ENCODE measurements at places on chromosomes 1 and 21.

- no peak for ATAC-seq
These were observed 1.3 kb downstream of the CMPK1 start for GRCh38 chr1:47334765-47335435.

DNA sequence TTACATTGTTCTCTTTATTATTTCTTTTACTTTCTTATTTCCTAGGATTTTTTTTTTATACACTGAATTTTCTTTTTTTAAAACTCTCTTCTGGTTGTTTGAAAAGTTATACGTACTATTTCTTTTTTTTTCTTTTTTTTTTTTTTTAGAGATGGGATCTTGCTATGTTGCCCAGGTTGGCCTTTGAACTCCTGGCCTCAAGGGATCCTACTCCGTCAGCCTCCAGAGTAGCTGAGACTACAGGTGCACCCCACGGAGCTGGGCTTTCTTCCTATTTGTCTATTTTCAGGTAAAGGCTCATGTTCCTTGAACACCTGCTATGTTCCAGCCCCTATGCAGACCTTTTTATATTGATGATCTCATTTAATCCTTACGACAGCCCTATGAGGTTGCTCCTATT lies 29.4 kb upstream of the DYRK1A start:
- ATAC-seq = no peak

GRCh38 chr21:21286170-21286798 lies 288.1 kb downstream of the NCAM2 start:
- ATAC-seq = no peak

DNA sequence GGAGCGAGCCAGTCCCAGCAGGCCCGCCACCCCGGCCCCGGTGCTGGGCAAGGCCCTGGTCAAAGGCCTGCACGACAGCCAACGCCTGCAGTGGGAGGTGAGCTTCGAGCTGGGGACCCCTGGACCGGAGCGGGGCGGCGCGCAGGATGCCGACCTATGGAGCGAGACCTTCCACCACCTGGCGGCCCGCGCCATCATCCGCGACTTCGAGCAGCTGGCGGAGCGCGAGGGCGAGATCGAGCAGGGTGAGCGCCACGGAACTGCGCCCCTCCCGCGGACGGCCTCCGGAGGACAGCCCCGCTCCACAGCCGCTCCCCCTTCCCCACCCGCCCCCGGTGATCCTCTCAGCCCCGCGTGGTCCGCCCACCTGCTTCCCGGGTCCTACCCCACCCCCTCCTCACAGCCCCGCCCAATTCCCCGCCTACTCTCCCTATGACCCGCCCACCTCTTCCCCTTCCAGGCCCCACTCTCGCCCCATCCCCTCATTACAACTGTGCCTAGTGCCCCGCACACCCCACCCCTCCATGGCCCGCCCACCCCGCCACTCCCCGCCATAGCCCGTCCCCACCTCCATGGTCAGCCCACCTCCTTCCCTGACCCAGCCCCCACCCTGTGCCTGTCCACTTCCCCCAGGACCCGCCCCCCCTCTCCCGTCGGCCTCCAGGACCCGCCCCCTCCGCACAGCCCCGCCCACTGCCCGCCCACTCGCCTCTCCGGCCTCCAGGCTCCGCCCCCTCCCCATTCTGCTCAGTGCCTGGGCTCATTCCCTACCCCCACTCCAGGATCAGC lies 52.7 kb downstream of the VWA5B1 start:
- ATAC-seq = peak; percentile 73

DNA sequence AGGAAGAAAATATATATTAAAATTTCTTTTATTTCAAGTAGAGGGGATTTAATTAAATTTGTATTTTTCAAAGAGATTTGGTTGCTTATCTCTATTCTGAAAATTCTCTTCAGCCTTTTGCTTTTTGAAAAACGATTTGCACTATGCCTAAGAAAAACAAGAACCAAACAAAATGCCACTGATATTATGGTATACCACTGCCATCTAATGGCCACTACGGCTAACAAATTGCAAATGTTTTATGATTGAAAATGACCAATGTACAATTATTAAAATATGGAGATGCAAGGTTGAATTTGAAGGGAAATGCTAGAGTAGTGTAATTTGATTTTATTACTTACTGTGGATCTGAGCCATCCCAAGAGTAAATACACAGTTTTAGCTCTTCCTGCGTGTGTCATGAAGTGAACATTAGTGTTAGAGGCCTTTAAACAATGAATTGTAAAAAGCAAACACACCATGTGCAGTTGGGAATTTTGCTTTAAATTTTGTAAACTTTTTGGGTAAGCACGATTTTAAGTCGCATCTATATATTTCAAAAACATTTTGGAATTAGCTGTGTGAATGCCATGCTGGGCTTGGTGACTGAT lies 137.4 kb upstream of the USP25 start:
- no peak for ATAC-seq

DNA sequence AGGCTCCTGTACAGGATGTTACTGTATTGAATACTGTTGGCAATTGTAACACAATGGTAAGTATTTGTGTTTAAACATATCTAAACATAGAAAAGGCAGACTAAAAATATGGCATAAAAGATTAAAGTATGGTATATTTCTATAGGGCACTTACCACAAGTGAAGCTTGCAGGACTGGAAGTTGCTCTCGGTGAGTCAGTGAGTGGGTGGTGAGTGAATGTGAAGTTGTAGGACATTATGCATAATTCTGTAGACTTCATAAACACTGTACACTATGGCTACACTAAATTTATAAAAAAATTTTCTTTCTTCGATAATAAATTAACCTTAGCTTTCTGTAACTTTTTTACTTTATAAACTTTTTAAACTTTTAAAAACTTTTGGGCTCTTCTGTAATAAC lies 13.7 kb upstream of the TRIM62 start:
- no peak for ATAC-seq

All from motor neuron (in vitro differentiated cells).